M059J (cell line): ENCODE measurements at places on chromosomes 11 and 22. TPM values are rescaled to one million over a fixed set of nuclear protein-coding genes. Genes with fewer than 3 reads are reported as not detected.

- DNase-seq, result peak; percentile 90
These were observed 46.2 kb downstream of the C11orf71 start for GRCh38 chr11:114354076-114354475.

GRCh38 chr11:60766547-60766946 is 9.9 kb downstream of the MS4A15 start:
- DNase-seq, result peak; percentile 31

GRK3 gene
- total RNA-seq, result 2.4 and 4.6 TPM in 2 replicates

DNA sequence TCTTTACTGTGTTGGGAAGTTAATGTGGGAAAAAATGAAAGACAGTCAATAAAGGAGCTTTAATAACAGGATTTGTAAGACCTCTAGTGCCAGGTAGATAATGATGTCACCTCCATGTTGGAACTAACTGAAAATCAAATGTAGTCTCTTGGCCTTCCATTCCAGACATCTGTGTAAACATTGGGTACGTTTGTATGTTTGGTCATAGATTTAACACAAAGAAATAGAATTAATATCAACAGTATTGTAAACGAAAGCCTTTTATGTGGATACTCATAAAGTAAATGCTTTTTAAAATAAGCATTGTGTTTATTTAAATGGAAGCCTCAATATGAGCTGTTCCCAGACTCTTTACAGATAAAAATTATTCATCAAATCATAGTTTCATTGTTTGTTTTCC is 605.7 kb downstream of the METTL15 start:
- peak; percentile 64 for DNase-seq

GRCh38 chr11:6611963-6612212 is 128 bp downstream of the TAF10 start:
- no peak for DNase-seq

GRCh38 chr11:73219396-73220285 is 1.6 kb downstream of the P2RY2 start:
- DNase-seq, result no peak

GRCh38 chr22:29901354-29901753 is 18.4 kb downstream of the MTMR3 start:
- DNase-seq, result no peak

- DNase-seq, result peak; percentile 70
These were observed 33.4 kb downstream of the GDPD5 start for GRCh38 chr11:75492181-75492820.

GRCh38 chr11:20048246-20048645 is 112.0 kb downstream of the DBX1 start:
- peak; percentile 47 for DNase-seq

DNA sequence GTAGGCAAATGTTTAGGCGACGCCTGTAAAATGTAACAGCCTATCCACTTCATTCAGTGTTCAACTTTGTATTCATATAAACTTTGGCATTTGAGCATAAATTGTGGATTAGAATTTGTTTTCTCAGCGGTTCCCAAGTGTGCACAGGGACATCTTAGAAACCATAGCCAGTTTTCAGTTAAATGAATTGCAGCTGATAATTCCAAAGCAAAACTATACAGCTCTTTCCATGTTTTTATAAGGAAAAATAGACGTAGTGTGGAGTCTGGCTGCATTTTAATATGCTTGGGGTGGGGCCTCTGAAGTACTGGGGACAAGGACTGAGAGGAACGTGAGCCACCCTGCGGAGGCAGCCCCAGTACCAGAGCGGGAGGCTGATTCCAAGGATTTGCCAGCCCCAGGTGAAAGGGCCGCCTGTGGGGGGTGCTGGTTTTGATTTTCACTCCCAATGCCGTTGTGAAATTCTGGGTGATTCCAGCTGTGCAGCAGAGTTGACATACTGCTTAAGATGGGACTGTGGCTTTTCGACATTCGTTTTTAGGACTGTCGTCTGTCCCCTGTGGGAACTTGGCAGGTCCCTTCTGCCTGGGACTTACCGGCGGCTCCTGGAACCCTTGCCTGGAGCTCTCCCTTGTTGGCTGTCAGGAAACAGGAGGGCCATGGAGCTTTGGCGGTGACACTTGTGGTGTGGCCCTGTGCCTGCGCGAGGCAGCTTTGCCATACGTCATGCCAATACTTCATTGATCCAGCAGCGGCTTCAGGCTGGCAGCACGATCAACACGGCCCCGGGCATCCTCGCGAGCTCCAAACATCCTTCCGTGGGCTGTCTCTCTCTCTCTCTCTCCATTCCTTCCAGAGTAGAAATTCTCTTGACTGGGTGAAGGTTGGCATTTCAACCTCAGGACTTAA is 370.9 kb downstream of the TBC1D22A start:
- no peak for DNase-seq

DNA sequence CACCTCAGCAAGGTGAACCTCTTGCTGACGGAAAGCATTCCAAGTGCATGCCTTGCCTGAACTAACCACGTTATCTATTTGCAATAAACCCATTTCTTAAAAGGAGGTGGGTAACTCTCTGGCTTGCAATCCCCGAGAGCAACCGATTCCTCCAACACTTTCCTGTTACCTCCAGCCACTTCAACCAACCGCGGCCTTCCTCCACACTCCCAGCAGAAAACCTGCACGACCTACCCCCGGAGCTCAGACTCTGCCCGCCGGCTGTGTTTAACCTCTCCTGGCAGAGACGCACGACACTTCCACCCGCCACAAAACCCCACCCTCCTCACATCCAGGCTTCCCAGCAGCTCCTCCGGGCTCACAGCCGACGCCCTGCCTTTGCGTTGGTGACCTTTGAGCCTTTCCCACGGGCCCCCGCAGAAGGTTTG is 708 bp downstream of the SCO2 start:
- DNase-seq, result no peak

MMP13 gene
- 96.9 and 103 TPM in 2 replicates for total RNA-seq

DNA sequence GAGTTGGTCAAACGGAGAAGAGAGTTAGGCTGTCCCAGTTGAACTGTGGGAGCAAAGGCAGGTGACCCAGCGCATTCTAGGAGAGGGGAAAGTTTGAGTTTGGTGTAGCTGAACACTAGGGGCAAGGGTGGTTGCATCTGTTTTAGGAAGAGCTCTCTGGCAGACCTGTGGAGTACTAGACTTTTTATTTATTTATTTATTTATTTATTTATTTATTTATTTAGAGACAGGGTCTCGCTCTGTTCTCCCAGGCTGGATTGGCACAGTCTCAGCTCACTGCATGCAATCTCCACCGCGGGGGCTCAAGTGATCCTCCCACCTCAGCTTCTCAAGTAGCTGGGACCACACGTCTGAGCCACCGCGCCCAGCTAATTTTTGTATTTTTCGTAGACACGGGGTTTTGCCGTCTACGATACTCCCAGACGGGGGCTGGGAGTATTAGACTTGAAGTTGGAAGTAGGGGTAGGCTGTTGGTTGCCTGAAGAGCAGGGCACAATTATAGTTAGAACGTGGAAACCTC is 950 bp upstream of the ACER3 start:
- no peak for DNase-seq

DNA sequence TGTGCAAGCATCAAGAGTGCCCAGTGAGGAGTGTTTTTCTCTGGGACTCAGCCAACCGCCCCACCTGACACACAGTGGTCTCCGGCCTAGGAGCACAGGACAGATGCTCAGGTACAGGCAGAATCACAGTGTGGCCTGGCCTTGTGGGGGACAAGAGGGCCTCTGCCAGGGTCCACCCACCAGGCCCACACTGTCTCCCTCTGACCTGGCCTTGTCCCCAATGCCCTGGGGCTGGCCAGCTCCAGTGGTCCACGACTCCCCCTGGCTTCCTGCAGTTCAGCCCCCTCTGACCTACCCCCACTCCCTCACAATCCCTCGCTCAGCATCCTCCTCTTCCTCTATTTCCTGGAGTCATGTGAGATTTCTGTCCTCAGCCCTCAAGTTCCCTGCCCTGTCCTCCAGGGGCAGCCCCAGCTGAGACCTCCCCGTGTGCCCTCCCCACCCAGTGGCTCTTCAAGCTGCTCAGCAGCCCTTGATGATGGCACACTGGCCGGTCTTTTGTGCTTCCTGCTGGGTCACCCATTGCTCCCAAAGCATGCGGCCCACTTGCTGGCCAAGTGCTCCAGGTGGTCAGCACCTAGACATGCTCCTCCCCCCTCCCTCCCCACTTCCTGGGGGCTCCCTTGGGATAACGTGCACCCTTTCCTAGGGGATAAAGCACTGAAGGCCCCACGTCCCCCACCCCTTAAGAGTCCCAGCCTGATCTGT is 1.7 kb downstream of the TSSK2 start:
- DNase-seq, result no peak

OPCML gene
- total RNA-seq, result 0.02 TPM in 1 of 2 replicates, not detected in the other

GRCh38 chr11:108663154-108663877 is 1.6 kb upstream of the DDX10 start:
- no peak for DNase-seq

- DNase-seq, result peak; percentile 69
These were observed 1714.1 kb downstream of the LRRC4C start for GRCh38 chr11:39745401-39745800.

MMP27 gene
- not detected in 2 replicates for total RNA-seq
